ENCODE measurements at places on chromosomes 7 and 10. TPM values are rescaled to one million over a fixed set of nuclear protein-coding genes. Genes with fewer than 3 reads are reported as not detected.

The ATOH7 gene
- not detected for total RNA-seq

The AOAH gene
- not detected for total RNA-seq

The PRKG1 gene
- 21.8 TPM for total RNA-seq

The NUTM2E gene
- not detected for total RNA-seq

The ARHGEF5 gene
- 2.4 TPM for total RNA-seq

The OR6V1 gene
- not detected for total RNA-seq

The LRRC4 gene
- total RNA-seq, result 0.32 TPM

The DGKI gene
- 21.1 TPM for total RNA-seq

The LIPJ gene
- total RNA-seq, result not detected

The GJD4 gene
- not detected for total RNA-seq

The CRYGN gene
- not detected for total RNA-seq

The SH2D4B gene
- not detected for total RNA-seq

The GBX1 gene
- not detected for total RNA-seq

The DPP6 gene
- total RNA-seq, result not detected

The LIPK gene
- total RNA-seq, result not detected

The SEMA3A gene
- total RNA-seq, result 36.5 TPM

The MYH16 gene
- total RNA-seq, result not detected
